CD4-positive, alpha-beta memory T cell (primary cell): ENCODE measurements at places on chromosomes 12 and 14. TPM values are rescaled to one million over a fixed set of nuclear protein-coding genes. Genes with fewer than 3 reads are reported as not detected.

DNA sequence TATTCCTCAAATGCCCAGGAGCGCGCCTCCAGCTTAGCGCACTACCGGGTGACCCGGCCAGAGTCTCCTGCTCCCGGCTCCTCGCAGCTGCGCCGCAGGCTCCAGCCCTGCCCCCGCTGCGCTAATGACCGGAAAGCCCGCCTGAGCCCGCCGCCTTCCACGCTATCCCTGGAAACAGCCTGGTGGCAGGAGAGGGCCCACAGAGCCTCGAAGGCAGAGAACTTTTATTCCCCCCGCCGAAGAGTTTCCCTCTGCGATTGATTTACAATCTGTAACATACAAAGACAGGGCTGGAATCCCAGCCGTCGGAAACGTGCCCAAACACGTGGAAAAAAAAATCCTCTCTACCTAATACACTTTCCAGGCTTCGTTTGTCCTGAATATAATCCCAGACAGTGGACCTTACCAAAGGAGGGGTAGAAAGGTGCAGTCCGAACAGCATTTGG lies 1.5 kb downstream of the COL2A1 start:
- peaks cover 64% of the 10 kb centered on the region for H3K27me3 ChIP-seq
- no peaks in the 10 kb centered on the region for H3K36me3 ChIP-seq
- H3K4me1 ChIP-seq: peaks cover 44% of the 10 kb centered on the region
- no peak for DNase-seq
- H3K4me3 ChIP-seq: no peak overlapping the region

- H3K4me3 ChIP-seq: no peak overlapping the region
- H3K36me3 ChIP-seq: no peaks in the 10 kb centered on the region
- H3K27me3 ChIP-seq: no peaks in the 10 kb centered on the region
- H3K4me1 ChIP-seq: no peaks in the 10 kb centered on the region
Measured at GRCh38 chr14:28406196-28406595, 360.4 kb upstream of the FOXG1 start.

OTUB2 gene
- 0.67 TPM for total RNA-seq

GRCh38 chr14:75654127-75654732 lies 6.4 kb downstream of the ERG28 start:
- H3K27ac ChIP-seq: no peak overlapping the region
- H3K27me3 ChIP-seq: no peaks in the 10 kb centered on the region
- no peak overlapping the region for H3K4me3 ChIP-seq
- H3K4me1 ChIP-seq: peaks cover 7% of the 10 kb centered on the region
- peaks cover 56% of the 10 kb centered on the region for H3K36me3 ChIP-seq
- DNase-seq: peak; percentile 72
